Coronary artery (tissue), 2 donors: ENCODE measurements at places on chromosomes 16 and 17.
A peak's percentile ranks its signal among the peaks of the same experiment; 100 is the strongest.

DNA sequence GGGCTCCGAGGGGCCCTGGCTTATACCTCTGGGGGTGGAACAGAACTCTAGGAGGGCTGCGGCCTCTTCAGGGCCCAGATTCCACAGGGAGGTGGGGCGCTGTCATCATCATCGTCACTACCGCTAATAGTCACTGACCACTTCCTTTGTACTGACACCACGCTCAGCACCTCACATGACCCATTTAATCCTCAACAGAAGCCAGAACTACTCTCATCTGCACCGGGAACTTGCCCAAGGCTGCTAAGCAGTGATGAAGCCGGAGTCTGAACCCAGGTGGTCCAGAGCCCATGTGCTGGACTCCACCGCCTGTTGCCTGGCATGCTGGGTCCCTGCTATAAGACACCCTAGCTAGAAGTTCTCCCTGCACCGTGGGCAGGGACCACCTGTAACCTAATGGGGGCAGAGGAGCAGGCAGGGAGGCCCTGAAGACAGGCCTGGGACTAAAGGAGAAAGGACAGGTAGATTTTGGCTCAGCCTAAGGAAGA, 12.0 kb downstream of the UNC13D start:
- DNase-seq, result no peak

- no peak for DNase-seq
Observed at GRCh38 chr17:17573912-17574311, 17.6 kb downstream of the PEMT start.

- DNase-seq, result no peak
Observed at GRCh38 chr17:78172249-78173051, 4.1 kb downstream of the SYNGR2 start.

GRCh38 chr17:69333561-69333960, 6.6 kb upstream of the ABCA5 start:
- DNase-seq, result no peak

- DNase-seq, result peak; percentile 75
Observed at GRCh38 chr17:56592487-56593085, 913 bp upstream of the NOG start.

DNA sequence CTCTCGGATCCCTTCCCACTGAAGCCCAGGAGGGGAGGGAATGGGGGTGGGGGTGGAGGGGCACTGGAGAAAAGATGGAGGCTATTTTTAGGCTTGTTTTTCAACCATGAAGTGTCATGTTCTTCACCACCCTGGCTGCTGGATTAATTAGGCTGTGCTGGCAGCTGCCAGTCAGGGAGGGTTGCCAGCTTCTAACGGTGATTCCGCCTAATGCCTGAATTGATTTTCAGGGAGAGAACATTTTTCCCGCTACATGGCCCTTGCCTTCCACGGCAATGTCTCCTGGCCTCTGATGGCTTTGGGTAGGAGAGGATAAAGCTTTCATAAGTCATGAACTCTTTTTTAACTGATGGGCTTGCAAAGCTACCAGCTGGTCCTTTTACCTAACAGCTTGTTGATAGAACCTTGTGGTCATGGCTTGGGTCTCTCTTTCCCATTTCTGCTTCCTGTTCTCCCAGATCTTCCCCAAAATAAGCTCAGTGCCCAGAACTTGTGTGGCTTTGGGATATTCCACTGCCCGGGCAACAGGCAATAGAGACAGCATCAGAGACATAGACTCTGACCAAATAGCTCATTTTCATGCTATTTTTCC, 167.4 kb downstream of the PITPNC1 start:
- peak; percentile 22 for DNase-seq

- no peak for DNase-seq
Observed at GRCh38 chr16:55836158-55836611, 3.3 kb upstream of the CES1 start.

DNA sequence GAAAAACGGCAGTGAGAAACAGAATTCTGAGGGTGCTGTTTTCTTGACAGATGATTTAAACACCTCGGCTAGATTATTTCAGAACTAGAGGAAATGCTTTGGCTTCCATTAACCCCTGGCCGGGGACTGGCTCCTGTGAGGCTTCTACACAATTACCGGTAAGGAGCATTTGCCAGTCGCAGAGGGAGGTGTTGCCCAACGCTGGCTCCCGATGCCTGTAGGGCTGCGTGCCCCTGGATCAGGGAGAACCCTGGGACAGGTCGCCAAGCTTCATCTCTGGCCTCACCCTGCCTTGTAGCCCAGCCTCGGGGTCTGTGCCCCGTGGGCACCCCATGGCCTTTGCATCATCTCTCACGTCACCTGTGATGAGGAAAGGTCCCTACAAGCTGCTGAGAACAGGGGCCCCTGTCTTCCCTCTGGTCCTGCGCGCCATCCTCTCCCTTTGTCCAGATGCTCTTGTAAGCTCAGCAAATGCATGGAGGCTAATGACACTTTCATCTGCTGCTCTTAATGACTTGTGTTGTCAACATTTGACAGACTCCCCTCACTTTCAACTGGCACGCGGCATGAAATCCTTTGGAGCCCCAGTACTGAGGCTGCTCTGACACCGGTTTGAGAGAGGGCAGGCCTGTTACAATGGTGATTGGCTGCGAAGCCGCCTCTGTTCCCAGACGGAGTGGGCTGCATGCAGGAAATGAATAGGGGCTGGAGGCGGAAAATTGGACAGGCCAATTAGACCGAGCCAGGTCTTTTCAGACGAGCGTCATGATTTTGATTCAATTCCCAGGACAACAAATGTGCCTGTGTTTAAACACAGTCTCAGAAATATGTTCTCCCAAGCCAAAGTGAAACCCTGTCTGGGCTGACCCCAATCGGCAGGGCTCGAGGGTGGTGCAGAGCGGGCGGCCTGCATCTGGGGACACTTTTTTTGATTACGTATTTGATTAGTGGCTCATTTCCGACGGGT, 85.5 kb upstream of the DOC2B start:
- DNase-seq, result no peak

DNA sequence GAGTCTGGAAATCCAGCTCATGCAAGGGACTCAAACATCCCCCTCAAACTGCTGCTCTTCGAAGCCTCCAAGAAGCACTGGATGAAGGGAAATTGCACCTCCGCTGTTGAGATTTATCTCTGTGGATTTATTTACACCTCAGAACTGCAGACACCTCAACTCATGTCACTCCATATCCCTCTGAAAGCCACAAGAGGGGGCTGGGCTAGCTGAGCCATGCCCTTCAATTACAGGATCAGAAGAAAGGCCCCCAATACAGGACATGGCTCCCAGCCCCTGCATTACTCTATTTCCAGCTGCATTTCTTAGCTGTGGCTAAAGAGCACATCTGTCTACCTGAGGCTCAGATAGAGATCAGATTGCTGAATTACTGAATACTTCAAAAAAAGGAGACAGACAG, 103.1 kb upstream of the DYNLRB2 start:
- no peak for DNase-seq

DNA sequence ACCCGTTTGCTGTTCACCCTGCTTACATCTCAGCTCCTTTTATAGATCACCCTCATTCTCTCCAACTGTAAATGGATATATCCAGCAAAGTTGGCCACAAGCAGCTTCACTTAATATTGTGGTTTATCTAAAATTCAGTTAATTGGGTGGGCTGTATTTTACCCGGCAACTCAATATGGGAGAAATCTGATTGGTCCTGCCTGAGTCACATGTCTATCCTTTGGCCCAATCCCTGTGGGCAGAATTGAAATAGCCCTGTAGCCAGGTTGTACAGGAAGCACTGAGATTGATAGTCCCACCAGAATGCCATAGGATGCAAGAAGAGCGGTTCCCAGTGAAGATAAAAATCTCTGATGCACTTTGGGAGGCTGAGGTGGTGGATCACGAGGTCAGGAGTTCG, 73.2 kb downstream of the AIPL1 start:
- DNase-seq, result no peak

DNA sequence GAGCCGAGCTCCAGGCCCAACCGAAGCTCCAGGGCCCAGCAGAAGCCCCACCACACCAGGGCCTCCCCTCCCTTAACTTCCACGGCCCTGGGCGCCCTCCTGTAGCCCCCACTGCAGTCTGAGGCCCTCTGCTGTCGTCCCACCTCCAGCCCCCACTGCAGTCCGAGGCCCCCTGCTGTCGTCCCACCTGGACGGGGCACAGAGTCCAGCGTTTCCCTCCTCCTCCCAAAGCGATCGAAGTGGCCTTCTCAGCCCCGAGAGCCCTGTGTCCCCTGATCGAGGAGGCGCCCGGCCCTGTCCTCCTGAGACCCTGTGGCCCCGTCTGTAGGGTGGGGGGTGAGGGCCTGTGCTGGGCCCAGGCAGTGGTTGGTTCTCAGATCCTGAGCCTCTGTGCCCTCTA, 25.8 kb upstream of the CACNA1H start:
- no peak for DNase-seq

DNA sequence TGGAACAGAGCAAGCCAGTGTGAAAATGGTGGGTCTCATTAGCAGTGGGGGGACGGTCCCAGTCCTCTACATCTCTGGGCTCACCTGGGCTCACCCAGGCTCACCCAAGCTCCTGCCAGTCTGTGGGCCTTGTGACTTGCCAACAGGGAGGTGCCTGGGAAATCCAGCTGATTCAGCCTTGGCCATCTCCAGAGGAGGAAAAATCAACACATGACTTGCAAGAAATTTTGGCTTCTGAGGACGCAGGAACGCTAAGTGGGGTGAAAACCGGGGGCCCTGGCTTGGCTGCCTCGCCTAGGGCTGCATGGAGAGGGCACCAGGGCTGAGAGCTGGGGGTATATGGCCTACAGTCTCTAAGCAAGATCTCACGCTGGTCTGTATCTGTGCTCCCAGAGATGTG, 47.7 kb downstream of the VAC14 start:
- DNase-seq, result no peak

- no peak for DNase-seq
Observed at GRCh38 chr17:1918346-1919162, 88.7 kb downstream of the RPA1 start.
